ENCODE measurements at places on chromosomes 13 and 19.

DNA sequence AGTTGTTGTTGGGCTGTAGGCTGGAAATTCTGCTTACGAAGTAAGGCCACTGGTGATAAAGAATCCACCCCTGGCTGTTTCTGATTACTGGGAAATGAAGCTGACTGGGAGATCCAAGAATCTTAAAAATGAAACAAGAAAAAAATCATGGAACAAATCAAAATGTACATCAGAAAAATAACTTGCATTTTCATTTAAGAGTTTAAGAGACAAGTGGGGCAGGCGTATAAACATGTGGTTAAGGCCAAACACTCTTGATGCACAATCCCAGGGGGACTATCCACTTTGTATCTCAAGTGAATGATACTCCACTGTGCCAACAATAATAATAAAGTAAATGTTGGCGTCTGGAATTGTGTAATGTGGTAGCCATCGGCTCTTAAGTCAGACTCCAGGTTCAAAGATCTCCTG, 24.6 kb downstream of the ZMYM5 start:
- no peak for DNase-seq

DNA sequence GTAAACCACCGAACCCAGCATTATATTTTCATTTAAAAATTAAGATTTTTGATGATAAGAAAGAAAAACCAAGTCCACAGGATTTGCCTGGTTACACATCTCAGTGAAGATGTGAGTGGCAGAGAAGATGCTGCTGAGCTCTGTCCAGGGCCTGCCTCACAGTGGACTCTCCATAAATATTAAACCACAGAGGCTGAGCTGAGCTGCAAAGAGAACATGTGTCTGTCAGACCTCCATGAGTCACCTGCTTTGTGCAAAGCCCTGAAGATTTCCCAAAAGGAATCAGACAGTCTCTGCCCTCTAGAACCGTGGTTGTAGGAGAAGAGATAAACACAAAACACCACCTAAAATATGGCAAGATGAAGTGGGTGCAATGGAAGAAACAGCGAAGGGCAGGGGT, 127.2 kb upstream of the TSC22D1 start:
- DNase-seq: no peak

DNA sequence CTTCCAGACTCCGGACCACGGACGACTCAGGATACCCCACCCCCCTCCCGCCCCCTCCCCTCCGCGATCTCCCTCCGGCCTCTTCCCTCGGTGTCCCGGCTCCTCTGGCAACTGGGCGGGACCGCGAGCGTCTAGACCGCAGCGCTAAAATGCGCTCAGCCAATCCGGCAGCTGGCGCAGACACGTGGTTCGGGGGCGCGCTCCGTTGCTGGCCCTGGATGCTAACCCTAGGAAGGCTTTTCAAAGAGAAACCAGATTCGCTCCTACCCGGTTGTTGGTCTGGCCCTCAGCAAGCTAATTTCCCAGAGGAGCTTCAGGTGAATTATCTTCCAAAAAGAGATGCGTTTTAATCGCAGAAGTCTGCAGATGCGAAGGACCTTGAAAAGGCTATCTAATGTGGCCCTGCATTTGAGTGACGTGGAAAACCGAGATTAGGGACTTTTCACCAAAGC, at the start of gene DZIP1:
DZIP1 (minus strand) TSS at position 106 of the 452 bp plus-strand sequence. CDS start 2,677 bp downstream, outside the sequence.
- DNase-seq: peak; percentile 92

DNA sequence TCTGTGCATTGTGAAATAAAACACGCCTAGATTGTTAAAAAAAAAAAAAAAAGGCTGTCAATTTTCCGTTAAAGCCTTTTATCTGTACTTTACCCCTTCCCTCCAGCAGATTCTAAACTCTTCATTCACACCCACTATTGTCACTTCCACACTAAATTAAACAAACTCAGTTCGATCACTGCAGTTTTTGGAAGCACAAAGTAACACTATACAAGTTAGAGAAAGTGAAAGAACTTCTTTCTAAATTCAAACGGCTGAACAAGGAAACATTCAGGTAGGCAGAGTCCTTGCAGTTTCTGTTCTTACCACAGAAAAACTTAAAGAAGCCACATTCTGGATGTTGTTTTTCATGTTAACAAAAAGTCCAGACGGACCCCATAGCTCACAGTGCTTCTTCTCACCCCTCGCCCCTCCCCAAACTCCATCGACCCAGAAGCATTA, 27.5 kb upstream of the UBE2L5 start:
- no peak for DNase-seq

GRCh38 chr19:41294393-41294792, 15.6 kb upstream of the CCDC97 start:
- no peak for DNase-seq

GRCh38 chr13:27573265-27573664, 47.1 kb downstream of the LNX2 start:
- DNase-seq: no peak

DNA sequence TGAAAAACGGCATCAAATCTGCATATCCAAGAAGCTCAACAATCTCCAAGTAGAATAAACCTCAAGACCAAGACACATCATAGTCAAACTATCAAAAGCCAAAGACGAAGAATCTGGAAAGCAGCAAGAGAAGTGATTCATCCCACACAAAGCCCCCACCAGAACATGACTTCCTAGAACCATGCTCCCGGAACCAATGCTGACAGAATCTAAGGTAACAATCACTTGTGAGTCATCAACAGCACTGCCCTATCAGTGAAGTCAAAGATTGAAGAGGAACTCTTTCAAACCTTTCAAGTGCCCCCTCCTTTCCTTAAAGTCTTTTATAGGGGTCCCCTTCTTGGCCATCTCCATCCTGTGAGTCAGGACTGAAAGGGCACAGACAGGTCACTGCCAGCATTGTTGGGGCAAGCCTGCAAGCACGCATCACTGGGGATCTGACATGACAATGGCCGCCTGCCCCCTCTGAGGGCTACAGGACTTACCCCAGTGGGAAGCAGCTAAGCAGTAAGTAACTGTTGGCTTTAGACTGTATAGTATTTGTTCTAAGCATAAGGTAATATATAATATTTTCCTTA, at the start of gene CCDC70:
CCDC70 (plus strand) TSS at position 247 of the 578 bp plus-strand sequence. CDS start 3,443 bp downstream, outside the sequence.
- no peak for DNase-seq

DNA sequence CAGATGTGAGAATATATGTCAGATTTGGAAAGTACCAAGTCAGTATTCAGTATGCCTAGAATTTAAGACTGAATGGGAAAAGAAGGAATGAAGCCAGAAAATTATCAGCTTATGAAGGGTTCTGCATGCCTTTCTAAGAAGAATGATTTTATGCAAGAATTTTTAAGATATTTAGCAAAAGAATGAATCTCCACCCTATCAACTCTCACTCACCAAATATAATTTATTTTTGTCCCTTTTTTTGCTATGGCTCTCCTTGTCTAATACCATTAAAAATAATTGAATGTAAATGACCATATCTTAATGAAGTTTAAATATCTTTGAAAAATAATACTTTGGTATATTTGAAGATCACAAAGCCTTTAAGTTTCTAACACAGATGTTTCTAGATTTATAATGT, 612.7 kb upstream of the GPC6 start:
- no peak for DNase-seq

DNA sequence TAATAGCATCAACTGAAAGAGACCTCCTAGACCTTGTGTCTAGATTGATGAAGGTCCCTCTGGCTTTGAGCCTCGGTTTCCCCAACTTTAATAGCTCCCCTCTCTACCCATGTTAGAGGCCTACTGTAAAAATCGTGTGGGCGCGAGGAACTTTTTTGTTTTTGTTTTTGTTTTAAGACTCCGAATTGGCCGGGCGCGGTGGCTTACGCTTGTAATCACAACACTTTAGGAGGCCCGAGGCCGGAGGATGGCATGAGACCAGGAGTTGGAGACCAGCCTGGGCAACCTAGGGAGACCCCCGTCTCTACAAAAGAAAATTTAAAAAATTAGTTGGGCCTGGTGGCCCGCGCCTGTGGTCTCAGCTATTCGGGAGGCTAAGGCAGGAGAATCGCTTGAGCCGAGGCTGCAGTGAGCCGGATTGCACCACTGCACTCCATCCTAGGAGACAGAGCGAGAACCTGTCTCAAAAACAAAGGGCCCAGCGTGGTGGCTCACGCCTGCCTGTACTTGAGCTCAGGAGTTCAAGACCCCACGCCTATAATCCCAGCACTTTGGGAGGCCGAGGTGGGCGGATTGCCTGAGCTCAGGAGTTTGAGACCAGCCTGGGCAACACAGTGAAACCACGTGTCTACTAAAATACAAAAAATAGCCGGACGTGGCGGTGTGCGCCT, 858 bp upstream of the PPP6R1 start:
- no peak for DNase-seq

- DNase-seq: no peak
Observed at GRCh38 chr13:100812982-100813584, 138.5 kb upstream of the TMTC4 start.

- DNase-seq: no peak
Observed at GRCh38 chr19:33863436-33863835, 66.8 kb downstream of the KCTD15 start.

DNA sequence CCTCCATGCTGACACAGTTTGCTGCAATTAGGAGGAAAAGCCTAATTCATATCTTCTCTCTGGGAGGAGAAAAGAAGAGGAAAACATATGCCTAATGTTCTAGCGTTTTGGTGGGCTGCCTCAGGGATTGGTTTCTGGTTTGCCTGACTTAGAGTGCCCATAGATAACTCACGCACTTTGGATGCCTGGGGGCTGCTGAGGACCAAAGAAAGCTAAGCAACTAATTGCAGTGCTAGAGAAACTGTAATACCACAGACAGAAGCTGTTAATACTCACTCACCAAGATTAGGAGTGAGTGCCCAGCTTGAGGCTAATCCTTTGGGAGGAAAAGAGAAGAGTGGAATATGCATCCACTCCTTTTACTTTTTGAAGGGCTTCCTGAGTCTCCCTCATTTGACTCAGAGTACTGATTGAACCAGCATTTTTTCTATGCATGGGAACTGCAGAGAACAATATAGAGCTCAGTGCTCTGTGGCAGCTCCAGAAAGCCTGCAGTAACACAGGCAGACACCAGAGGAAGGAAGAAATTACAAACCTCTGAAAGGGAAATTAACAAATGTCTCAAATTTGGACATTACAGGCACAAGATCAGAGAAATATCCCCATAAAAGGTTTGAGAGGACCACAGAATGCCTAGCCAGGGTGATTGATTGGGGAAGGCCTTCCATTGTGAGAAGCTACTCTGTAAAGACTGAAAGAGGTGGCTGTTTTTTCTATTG, 666.4 kb downstream of the OLFM4 start:
- DNase-seq: peak; percentile 65

DNA sequence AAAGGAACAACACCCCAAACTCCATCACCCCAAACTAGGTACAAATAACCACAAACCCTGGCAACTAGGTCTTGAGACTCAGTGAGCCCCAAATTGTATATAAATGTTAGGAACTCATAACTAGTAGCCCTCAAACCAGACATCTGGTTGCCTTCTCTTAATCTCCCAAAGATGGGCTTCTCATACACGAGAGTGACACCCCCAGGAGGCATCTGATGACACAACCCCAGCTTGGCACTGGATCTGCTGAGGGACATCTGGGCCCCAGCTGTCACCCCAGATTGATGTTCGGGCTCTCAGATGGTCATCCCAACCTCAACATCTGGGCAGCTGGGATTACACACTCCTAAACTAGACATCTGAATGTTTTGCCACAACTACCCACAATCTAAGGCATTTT, 14.8 kb downstream of the RABAC1 start:
- no peak for DNase-seq

- no peak for DNase-seq
Observed at GRCh38 chr19:19338082-19338481, 17.5 kb downstream of the MAU2 start.

DNA sequence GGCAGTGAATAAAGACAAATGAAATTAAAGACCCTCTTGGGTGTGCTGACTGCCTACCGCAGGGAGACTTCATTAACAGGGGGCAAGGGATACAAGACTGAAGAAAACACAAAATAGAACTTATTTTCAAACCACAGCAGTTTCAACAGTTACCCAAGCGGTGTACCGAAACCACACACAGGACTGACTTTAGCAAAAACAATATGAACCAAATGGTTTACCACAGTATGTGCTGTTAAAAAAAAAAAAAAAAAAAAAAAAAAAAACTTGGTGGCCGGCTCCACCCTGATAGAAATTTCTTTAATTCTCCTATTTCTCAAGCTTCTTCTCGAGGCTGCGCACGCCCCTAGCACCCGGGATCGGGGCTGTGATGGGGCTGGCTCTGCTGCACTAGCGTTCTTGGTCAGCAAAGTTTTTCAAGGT, 42.6 kb downstream of the KLF2 start:
- DNase-seq: no peak

DNA sequence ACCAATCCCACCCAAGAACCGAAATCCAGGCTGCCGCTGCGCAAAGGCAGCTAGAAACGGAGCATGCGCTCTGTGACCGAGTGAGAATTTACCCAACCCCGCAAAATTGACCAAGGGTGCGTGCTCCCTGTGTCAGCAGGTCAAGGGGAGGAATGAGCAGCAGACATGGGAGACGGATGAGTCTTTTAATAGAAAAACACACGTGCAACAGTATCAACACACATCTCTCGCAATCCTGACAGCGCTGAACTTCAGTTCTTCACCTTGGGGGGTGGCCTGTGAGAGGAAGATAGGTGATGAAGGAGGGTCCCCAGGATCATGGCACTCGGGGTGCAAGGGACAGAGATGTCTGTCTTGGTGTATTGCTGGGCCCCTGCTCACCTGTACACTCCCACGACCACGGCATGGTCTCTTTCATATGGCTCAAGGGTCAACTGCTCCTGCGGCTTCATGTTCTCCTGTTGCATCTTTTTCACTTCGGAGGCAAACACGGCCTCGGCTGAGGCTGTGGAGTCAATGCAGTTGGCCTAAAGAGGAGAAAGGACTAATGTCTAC, 402 bp upstream of the DYRK1B start:
- DNase-seq: no peak

DNA sequence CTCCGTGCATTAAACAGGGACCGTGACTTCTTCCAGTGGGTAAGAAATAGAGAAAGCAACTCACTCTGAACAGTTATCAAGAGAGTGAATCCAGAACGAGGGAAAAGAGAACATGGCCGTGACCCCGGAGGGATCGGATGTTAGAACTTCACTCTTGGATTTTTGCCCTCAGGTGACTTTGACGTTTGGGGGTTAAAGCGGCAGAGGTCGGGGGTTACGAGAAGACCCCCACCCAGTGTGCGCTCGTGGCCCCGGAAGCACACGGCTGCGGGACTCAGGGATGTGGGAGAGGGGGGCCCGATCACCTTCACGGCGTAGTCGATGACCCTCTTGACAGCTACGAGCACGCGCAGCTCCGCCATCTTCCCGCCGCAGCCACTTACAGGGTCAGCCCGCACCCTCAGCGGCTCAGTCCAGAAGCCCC, at the start of gene ETFB:
ETFB (minus strand) TSS at position 424 of the 424 bp plus-strand sequence; CDS start at position 362, 62 bp downstream.
- DNase-seq: no peak

GRCh38 chr19:343451-343931, 1.1 kb downstream of the MIER2 start:
- DNase-seq: no peak

GRCh38 chr19:6828698-6829633, 56.5 kb downstream of the VAV1 start:
- DNase-seq: no peak

DNA sequence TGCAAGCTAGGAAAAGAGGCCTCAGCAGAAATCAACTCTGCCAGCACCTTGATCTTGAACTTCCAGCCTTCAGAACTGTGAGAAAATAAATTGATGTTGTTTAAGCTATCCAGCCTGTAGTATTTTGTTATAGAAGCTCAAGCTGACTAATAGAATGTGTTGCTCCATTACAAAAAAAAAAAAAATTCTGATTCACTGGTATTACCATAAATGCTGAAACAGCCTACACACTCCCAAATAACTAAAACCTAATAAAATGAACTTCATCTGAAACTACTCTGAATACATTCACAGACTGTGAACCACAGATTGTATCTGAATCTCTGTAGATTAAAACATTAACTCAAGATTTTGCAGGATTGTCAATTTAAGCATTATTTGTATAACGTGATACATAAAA, 49.5 kb downstream of the RAP2A start:
- no peak for DNase-seq

- no peak for DNase-seq
Observed at GRCh38 chr13:20796791-20797508, 23.2 kb upstream of the EEF1AKMT1 start.

Data from NCI-H524 (cell line).